RCC 7860 (cell line): ENCODE measurements at places on chromosomes 5 and 9.

GRCh38 chr9:123327697-123328100 lies 28.3 kb upstream of the CRB2 start:
- no peak for DNase-seq

DNA sequence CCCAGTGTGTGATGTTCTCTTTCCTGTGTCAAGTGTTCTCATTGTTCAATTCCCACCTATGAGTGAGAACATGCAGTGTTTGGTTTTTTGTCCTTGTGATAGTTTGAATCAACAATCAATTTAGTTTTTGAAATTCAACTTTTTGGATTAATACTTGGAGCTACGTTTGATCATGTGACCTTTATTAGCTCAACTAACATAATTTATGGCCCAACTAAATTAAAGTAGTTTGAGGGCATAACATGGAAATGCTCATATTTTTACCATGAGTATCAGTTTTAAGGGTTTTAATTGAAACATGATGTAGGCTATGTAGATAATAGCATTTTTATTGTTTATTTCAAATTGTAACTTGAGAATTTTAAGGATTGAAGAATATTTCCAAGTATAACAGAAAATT lies 168.0 kb downstream of the CCDC171 start:
- no peak for DNase-seq

GRCh38 chr5:173056783-173057061 lies 570 bp downstream of the CREBRF start:
- DNase-seq: no peak

DNA sequence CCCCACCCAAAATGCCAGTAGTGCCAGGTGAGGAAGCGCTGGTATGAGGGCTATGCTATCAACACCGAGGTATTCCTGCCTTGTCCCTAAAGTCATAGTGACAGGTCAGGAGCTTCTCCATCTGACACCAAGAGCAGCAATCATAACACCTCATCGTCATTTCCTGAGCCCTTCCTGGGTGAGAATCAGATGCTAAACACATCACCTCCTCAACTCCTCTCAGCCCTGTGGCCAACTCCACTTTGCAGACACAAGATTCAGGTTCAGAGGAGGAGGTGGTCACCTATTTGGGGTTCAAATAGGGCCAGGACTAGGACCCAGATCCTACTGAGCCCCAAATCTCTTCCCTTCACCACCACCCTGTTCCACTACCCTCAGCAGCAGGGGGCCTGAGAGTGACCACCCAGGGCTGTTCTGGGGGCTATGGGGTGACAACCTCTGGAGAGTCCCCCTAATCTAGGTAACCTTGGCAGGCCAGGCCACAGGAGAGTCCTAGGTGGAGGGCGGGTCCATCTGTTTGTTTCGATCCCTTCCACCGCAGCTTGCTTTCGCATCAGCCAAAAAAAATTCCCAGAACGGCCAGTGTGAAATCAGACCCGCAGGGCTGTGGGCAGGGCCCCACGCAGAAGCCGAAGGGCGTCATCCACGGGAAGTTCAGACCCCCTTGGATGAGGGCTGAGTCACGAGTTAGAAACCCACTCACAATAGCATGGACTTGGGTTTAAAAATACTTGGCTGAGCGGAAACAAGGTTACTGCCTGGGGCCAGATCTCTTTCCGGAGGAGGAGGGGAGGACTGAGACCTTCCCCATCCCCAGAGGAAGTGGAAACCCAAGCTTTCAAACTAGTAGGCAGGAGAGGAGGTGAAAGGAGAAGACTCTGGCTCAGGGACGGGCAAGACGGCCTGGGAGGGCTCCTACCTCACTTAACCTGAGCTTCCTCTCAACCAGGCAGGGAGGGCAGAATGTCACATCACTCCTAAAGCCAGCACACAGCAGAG lies 8.7 kb downstream of the STK10 start:
- no peak for DNase-seq

DNA sequence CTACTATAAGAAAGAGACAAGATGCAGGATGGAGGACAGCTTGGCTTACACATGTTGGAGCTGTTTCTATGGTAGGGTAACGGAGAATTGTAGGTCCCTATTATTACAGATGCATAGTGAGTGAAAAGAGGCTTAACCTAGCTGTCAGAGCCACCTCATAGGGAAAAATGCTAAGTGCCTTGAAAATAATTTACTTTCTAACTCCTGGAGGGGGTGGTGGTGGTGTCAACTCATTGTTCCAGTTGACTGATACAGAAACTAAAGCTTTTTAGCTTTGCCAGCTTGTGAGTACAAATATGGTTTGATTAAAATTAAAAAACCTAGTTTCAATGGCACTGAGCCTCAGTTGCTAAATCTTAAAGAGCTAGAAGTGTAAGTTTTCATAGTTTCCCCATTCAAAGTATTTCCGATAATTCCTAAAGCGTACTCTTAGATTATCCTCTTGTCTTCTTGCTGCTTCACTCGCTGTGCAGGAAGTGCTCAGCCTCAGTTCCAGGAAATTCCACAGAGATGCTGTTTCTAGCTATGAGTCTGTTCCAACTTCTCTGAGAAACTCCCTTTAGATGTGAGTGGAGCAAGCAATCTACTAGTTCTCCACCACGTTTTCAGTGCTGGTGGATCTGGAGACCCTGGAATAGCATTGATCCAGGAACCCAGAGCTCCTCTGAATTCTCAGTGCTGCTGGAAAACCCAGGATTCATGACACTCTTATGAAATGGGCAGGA lies 265.2 kb downstream of the DMAC1 start:
- DNase-seq: no peak

DNA sequence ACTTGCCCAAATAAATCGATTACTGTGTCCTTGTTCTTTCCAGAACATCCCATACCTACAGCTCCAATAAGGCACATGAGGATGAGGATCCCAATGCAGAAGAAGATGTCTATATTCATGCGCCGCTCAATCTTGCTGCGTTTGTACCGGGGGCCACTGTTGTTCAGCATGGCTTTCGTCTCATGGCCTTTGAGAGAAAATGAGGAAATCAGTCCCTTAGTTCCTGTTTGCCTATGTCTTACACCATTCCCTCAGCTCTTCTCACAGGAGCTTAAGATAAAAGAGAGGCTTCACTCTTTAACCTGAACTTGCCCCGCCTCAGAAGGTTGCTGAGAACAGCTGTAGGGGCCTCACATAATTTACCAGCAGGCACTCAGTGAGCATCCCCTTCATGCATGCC lies 211.6 kb downstream of the ATP10B start:
- DNase-seq: no peak

- DNase-seq: no peak
These were observed 86.4 kb downstream of the DCP2 start for GRCh38 chr5:113062869-113063508.

- DNase-seq: peak; percentile 65
These were observed 61.0 kb downstream of the LPAR1 start for GRCh38 chr9:110977259-110977709.

GRCh38 chr9:120859361-120859760 lies 16.6 kb upstream of the PSMD5 start:
- DNase-seq: no peak

- DNase-seq: no peak
These were observed 248.7 kb upstream of the SLC30A5 start for GRCh38 chr5:68845131-68845530.

DNA sequence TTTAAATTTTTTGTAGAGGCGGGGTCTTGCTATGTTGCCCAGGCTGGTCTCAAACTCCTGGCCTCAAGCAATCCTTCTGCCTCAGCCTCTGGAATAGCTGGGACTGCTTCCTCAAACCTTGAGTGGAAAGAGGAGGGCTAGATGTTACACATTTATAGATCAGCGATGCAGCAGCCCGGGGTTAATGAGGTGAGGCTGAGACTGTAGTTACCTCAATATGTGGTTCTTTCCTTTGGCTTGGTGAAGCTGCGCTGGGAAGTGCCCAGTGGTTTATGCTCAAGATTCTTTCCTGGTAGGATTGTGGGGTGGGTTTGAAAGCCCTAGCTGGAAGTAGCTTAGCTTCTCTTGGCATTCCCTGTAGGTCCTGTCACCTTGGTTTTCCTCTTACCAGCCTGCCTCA lies 22.5 kb downstream of the ZNF618 start:
- peak; percentile 61 for DNase-seq

DNA sequence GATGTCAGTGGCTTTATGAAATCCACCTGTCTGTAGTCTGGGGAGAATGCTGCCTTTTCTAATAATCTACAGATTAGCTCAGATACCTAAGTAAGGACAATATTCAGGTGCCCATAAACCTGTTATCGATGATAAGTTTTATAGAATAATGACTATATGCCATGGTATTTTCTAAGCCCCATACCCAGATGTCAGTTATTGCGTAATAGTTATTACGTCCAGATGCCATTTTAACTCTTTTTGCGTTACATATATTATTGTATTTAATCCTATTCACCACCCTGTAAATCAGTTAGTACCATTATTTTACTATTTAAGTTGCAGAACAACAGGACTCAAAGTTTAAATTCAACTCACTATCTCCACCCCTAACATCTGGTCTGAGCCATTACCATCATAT lies 1343.9 kb upstream of the ACO1 start:
- no peak for DNase-seq

GRCh38 chr9:127451858-127452656 lies 747 bp downstream of the LRSAM1 start:
- peak; percentile 37 for DNase-seq

DNA sequence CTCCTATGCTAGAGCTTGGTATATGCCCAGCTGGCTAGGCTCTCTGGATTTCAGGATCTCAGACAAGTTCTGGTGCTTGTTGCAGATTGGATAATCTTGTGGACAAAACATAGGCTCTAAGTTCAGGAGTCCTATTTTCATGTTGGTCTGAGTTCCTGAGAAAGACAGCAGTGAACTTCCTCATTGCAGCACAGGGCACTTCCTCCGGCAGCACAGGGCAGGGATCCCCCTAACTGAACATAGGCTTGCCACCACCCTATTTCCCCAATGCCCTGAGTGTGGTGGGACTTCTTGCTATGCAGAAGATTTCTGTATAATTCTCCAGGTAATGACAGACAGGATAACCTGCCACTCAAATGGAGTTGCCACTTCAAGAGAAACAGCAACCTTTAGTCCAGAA lies 220.1 kb downstream of the PIK3R1 start:
- DNase-seq: no peak

GRCh38 chr5:81241001-81241400 lies 7.9 kb downstream of the CKMT2 start:
- no peak for DNase-seq

GRCh38 chr5:28505121-28505520 lies 1466.7 kb upstream of the CDH9 start:
- DNase-seq: no peak

GRCh38 chr9:133473743-133474142 lies 5.2 kb downstream of the SLC2A6 start:
- DNase-seq: no peak

GRCh38 chr9:114611516-114612271 lies 603 bp downstream of the TMEM268 start:
- peak; percentile 20 for DNase-seq

DNA sequence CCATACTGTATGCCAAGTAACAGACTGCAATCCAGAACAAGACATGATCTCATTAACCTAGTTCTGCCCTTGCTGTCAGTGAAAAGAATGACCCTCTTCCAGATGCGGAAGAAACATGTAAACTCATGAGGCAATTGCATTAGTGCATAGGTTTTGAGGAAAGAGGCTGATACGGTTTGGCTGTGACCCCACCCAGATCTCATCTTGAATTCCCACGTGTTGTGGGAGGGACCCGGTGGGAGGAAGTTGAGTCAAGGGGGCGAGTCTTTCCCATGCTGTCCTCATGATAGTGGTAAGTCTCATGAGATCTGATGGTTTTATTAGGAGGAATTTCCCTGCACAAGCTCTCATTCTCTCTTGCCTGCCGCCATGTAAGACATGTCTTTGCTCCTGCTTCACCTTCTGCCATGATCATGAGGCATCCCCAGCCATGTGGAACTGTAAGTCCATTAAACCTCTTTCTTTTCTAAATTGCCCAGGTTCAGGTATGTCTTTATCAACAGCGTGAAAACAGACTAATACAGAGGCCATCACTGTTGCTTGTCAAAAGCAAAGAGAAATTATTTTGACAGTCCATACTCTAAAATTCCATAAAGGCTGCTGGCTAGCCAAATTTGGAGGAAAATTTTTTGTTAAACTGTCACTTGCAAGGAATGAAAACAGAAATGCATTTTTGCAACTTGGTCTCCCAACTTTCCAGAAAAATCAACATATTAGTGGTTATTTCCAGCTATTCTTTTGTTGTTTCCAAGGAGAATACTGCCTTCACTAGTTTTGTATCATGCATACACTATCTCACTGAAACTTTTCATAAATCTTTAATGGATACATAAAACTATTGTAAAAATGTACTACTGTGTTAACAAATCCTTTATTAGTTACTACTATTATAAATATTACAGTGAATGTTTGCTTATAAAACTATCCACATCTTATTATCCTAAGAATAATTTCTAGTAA lies 3.2 kb upstream of the ARL15 start:
- DNase-seq: no peak

- DNase-seq: no peak
These were observed 6.0 kb upstream of the GPR21 start for GRCh38 chr9:123027517-123027916.

DNA sequence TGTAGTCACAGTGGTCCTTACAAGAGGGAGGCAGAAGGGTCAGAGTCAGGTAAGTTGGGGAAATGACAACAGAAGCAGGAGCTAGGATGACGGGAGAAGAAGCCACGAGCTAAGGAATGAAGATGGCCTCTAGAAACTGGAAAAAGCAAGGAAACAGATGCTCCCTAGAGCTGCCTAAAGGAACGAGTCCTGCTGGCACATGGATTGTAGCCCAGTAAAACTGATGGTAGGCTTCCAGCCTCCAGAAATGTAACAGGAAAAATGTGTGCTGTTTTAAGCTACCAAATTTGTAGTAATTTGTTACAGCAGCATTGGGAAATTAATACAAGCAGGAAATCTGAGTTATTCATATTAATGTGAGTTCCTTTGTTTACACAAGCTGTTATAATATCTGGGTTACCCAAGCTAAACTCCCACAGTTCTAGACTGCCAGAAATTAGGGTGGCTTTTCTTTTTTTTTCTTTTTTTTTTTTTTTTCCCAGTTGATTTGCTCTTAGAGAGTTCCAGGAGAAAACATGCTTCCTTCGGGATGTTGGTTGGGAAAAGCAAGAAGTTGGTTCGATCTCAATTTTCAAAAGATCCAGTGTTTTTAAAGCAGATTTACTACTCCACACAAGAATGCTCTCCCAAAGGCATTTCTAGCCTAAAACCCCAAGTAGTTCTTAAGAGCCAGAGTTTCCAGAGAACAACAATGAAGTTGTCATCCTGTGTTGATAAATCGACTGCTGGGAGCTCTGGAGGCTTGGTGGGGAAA lies 400.0 kb upstream of the SLC24A2 start:
- no peak for DNase-seq

- DNase-seq: no peak
These were observed 446.4 kb upstream of the PTGER4 start for GRCh38 chr5:40233268-40233667.

GRCh38 chr9:89541798-89542197 lies 43.9 kb upstream of the SEMA4D start:
- no peak for DNase-seq
